ENCODE measurements at places on chromosomes 7 and 10.

DNA sequence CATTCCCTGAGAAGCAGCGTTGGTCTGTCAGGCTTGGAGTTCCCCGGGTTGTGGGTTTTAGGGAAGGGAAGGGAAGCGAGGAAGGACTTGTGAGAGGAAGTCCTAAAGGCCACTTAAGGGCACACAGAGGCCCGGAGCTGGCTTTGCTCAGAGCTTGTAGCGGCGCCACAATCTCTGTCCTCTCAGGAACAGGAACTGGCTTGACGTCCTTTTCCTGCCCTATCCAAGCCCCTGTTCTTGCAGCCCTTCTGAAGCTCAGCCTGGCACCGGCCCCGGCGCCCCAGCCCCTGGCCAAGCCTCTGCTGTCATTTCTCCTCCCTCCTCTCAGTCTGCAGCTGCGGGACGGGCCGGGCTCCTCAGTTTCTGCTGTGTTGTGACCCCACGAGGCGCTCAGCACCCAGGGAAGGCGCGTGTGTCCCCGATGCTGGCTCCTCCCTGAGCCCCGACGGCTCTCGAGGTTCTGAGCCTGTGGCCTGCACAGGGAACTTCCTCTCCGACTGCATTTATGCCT is at the start of gene GIMAP8:
Gene GIMAP8, plus strand, starts transcription at position 140 of the 511 bp plus-strand sequence. CDS start 16,069 bp downstream, outside the sequence.
- DNase-seq: no peak

DNA sequence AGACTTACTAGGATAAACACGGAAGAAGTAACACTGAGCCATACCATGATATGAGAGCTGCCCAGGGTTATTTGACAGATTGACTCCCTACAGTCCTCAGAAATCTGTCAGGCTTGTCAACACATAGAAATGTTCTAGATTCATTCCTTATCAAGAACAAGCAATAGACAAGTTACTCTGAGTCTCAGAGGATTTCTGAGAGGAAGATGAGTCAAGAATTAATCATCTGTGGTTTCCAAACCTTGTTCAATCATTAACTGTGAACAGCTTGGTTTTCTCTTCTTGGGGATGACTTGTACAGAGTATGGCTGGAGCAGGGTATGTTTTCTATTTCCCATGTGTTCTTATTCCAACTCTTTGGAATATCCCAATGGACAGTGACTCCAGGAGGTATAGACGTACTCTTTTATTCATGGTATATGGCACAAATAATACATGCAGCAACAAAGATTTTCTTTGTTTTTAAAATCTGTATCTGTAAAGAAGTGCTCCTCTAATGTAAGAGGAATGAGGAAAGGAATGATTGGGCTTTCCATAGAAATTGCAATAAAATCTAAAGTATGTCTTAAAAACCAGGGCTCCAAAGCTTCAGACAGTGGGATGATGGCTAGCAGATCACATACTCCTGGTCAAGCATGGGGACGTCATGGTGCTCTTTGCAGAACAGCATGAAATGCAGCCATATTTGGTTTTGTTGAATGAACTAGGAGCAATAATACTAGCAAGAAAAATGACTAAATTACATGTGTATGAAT is 11.9 kb upstream of the SFR1 start:
- DNase-seq: no peak

DNA sequence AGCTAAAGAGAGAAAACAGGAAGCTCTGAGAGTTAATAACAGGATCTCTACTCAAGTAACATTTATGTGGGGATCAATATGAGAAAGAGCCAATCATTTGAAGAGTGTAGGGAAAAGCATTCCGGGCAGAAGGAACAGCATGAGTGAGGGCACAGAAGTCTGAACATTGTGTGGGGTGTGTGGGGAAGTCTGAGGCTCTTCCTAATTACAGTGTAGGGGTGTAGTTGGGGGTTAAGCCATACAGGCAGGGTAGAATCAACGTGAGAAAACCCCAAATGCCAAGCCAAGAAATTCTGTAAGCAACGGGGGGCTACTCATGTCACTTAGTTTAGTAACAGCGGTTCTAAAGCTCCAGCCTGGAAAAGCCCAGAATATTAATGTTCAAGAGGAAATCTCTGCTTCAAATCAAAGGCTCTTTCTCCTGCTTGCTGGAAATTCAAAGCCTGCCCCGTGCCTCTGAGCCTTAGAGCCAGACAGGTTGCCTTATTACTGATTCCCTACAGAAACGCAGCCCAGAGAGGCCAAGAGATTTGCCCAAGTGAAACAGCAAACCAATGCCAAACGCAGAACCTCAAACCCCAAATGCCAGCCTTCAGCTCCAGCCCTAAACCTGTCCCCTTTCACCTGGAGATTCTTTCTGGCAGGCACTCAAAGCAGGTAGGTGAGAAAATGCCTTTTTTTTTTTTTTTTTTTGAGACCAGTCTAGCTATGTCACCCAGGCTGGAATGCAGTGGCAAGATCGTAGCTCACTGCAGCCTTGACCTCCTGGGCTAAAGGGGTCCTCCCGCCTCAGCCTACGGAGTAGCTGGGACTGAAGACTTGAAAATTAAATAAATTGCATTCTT is 36.1 kb downstream of the DNAJB12 start:
- no peak for DNase-seq

DNA sequence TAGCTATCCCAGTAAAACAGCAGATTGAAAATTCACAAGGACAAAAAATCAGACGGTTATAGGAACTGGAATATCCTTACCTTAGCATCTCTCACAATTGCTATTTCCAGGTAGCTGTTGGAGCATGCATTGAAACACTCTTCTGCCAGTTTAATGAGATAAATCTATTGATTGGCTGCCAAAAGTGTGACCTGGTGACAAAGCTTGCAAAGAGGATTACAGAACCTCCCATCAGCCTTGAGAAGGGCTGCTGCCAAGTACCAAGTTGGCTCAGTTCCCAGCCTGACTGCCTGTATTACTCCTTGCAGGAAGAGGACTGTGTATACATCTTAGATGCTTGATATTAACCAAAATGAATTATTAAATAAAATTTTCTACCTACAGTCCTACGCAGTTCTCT is 5.1 kb downstream of the PRLHR start:
- DNase-seq: no peak

DNA sequence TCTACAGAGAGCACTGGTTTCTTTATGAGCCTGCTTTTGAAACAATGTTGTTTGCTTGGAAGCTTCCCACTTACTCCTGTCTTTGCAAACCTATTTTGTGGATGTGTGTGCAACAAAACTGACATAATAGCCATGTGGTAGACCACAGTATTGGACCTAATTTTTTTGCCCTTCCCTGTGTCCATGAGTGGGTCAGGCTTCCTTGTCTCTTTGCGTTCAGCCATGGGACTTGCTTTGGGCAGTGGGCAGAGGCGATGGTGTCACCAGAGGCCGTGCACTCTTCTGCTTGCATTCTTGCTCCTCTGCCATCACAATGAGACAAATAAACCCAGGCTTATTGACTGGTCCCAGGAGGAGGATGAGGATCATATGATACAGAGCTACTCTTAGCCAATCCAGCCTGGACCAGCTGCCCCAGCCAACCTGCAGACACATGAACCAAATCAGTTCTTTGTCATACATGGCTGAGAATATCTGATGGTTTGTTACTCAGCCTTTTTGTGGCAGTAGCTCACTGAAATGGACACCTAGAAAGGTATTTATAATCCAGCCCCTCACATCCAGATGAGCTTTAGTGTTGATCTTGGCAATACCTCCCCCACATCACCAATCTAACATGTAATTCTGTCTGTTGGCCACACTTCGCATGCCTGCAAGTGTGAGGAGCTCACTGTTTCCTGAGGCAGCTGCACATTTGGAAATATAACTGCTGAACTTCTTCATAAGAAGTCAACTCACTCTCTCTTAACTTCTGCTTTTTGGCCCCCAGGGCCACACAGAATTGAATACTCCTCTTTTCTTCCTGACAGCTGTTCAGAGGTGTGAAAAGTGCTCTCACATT is 427.8 kb upstream of the ZMIZ1 start:
- DNase-seq: no peak

DNA sequence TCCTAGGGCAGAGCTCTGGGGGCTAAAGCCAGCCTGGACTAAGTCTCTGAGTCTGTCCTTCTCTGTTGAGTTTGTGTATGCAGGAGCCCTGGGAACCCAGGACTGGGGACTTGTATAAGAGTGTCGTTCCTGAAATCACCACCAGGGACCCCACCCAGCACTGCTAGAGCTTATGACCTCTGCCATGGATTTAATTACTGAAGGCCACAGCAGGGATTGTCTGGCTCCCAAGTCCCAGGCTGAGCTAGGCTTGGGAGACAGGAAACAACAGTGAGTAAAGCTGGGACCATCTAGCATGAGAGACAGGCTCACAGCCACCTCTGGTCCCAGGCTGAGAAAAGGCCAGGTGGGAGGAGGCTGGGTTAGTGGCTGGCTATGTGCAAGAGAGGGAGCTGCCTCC is 1.4 kb upstream of the TSPAN15 start:
- DNase-seq: no peak
